ENCODE measurements at places on chromosomes 13 and 19.

- no peak for DNase-seq
These were observed 22.4 kb downstream of the LRCH1 start for GRCh38 chr13:46575301-46575771.

GRCh38 chr19:31975461-31975860 is 369.9 kb upstream of the ZNF507 start:
- DNase-seq: no peak

DNA sequence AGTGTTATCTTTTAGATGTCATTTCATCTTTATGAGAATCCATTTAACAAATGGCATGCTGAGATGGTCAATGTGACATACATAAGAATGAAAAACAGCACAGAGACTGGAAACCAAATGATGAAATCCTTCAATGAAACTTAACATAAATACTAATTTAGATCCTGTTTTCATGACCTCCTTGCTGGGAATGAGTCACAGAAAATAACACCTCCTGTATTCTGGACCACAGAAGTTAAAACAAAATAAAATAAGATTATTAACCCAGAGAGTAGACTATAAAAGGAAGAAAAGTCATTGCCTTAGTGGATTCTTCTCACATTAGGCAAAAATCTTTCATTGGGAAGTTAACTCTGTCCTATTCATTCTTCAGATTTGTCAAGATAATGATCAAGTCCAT is 1.6 kb downstream of the DIAPH3 start:
- peak; percentile 22 for DNase-seq

DNA sequence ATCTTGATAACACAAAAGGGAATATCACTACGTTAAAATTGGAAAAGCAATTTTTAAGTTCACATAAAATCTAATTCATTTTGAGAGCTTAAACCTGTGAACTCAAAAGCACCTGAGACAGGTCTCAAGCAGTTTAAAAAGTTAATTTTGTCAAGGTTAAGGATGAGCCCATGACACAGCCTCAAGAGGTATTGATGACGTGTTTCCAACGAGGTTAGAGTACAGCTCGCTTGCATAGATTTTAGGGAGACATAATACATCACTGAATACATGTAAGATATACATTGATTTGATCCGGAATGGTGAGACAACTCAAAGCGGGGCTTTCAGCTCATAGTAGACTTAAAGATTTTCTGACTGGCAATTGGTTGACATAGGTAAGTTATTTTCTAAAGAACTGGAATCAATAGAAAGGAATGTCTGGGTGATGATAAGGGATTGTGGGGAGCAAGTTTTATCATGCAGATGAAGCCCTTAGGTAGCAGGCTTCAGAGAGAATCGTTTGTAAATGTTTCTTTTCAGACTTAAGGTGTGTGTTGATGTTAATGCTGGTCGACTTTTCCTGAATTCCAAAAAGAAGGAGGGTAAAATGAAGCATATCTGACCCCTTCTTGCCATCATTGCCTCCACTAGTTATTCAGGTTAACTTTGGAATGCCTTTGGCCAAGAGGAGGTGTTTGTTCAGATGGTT is 2890.6 kb downstream of the PCDH9 start:
- DNase-seq: no peak

- no peak for DNase-seq
These were observed 19.0 kb upstream of the XPO4 start for GRCh38 chr13:20921572-20921971.

DNA sequence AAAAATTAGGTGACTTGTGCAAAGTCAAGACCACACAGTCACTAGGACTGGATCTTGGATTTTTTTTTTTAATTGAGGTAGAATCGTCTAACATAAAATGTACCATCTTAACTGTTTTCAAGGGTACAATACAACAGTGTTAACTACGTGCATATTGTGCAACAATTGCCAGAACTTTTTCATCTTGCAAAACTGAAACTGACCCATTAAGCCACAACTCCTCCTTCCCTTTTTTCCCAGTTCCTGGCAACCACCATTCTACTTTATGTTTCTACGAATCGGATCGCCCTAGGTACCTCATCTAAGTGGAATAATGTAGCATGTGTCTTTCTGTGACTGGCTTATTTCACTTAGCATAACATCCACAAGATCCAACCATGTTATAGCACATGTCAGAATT is 37.5 kb upstream of the POMP start:
- DNase-seq: no peak

- no peak for DNase-seq
These were observed 9.5 kb downstream of the FCGBP start for GRCh38 chr19:39924952-39925351.

- DNase-seq: no peak
These were observed 25.4 kb downstream of the SERP2 start for GRCh38 chr13:44399074-44399473.

- no peak for DNase-seq
These were observed at the start of gene NLRP5 for GRCh38 chr19:55986487-55986886. NLRP5 (plus strand) TSS chr19:55986775.

DNA sequence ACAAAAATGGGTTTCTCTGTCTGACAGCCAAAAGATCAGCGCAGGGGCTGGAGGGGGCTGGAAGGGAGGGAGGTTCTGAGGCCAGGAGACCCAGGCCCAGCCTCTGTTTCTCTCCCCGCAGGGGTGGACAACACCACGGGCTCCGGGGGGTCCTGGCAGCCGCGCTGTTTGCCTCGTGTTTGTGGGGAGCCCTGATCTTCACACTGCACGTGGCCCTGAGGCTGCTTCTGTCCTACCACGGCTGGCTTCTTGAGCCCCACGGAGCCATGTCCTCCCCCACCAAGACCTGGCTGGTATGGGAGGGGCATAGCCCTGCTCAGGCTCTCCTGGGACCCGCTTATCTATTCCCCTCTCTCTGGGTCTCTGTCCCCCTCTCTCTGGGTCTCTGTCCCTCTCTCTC is 9.6 kb downstream of the CPT1C start:
- no peak for DNase-seq

- DNase-seq: no peak
These were observed 277.7 kb downstream of the SLC7A1 start for GRCh38 chr13:29317828-29318227.

- no peak for DNase-seq
These were observed 69.0 kb downstream of the COL4A2 start for GRCh38 chr13:110376120-110376519.

- no peak for DNase-seq
These were observed 6.6 kb upstream of the S1PR2 start for GRCh38 chr19:10237702-10238101.

DNA sequence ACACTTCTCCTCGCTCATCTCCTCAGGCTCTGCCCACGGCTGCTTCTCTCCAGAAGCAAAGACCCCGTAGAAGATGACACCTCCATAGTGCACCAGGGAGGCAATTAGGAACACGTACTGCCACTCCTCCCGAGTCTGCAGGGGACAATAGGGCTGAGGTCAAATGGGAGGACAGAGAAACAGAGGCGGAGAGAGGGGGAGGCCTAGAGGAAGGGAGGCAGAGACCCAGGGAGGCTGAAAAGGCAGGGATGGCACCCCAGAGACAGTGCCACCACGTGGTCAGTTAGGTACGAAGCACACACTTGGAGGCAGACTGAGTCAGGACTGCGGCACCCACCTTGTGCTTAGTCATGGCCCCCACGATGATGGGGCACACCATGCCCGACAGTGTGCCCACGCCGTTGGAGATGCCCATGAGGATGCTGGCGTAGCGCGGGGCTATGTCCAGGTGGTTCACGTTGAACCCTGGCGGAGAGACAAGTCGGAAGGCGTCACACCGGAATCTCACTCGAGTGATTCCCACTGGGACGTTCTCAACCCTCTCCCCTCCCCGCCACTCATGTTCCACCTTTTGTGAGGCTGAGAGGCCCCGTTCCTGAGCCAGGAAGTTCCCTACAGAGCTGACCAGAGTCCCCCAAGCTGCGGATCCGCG is 5.6 kb downstream of the GFY start:
- DNase-seq: no peak

DNA sequence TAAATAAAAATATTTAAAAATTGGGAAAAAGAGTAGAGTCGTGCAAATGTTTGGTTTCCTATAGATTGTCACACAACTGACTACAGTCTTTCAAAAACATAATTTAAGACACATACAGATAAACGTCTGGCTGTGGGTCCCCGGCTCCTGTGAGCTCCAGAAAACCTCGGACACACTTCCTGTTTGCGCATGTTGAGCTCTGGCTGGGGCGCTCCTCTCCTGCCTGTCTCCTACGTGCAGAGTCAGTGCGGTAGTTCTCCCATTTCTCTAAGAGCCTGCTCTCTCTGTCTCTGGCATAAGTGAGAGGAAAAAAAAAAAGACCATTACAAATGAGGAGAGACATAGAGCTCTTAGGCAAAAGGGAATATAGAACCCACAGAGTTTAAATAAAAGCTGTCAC is 128.2 kb upstream of the OBI1 start:
- DNase-seq: no peak

- DNase-seq: peak; percentile 66
These were observed 212.9 kb upstream of the SERP2 start for GRCh38 chr13:44160591-44161191.

DNA sequence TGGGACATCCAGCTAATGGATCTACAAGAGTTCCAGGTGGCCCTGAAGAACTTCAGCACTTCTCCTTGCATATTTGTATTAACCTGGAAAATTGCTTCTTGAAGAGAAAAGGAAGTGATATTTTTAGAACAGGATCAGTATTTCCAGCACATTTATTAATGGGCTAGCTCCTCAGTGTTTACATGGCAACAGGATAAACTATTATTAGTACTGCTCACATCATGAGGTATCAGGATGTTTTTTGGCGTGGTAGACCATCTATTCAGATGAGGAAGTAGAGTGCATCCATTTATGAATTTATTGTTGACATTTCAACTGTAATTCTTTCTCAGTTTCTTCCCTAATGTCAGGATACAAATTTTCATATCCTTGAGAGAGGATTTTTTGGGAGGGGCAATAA is 144.4 kb downstream of the KCNRG start:
- no peak for DNase-seq

- DNase-seq: no peak
These were observed 43.2 kb upstream of the RANBP3 start for GRCh38 chr19:6020972-6021805.

DNA sequence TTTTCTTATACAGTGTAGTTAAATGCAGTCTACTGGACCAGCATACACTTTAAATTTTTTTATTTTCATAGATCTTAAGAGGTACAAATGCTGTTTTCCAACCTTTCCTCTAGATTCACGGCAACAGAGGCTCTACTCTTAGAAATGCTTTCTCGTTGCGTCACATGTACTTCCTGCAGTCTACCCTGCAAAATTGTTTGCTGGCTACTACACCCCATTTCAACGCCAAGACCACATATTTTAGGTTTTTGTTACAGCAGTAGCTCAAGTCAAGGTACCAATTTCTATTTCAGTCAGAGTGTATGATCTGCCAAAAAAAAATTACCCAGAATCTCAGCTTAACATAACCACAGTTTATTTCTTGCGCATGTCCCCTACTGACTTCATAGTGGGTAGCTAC is 94.1 kb downstream of the TNFSF13B start:
- no peak for DNase-seq

GRCh38 chr19:12092956-12093355 is 28.4 kb downstream of the ZNF844 start:
- peak; percentile 31 for DNase-seq

DNA sequence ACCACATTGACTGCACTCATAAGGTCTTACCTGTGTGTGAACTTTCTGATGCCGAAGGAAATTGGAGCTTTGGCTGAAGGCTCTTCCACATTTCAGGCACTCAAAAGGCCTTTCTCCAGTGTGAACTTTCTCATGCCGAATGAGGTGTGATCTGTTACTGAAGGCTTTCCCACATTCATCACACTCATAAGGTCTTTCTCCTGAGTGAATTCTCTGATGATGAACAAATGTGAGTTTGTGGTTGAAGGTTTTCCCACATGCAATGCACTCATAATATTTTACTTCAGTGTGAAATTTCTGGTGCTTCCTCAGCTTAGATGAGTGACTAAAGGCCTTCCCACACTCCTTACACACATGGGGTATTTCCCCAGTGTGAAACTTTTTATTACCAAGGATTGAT is 5.7 kb downstream of the ZNF132 start:
- peak; percentile 18 for DNase-seq

DNA sequence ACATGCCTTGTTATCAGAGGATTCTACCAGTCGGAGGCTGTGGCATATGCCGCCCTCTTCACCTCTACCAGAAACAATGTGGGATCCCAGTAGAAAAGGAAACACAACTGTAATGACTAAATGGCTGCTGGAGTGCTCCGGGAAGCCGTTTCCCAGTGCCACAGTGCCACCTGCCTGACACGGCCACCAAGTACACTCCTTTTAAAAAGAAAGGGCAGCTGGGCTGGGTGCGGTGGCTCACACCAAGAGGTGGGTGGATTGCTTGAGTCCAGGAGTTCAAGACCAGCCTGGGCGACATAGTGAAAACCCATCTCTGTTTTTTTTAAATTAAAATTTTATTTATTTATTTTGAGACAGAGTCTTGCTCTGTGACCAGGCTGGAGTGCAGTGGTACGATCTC is 67.3 kb downstream of the TRPM4 start:
- peak; percentile 76 for DNase-seq

DNA sequence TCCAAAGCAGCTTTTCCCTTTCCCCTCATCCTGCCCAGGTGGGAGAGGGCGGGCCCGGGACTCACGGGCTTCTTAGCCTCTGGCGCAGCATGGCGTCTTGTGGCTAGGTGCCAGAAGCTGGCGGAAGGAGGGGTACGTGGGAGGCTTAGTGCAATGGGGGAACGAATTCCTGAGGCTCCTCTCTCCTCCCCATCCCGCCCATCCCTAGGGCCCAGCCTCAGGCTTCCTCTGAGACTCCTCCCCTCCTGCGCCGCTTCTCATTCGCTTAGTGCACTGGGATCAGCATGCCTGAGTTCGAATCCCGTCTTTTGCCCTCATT is 297.8 kb downstream of the ZNF536 start:
- no peak for DNase-seq

- no peak for DNase-seq
These were observed 614.4 kb upstream of the PCDH9 start for GRCh38 chr13:67844574-67844973.

DNA sequence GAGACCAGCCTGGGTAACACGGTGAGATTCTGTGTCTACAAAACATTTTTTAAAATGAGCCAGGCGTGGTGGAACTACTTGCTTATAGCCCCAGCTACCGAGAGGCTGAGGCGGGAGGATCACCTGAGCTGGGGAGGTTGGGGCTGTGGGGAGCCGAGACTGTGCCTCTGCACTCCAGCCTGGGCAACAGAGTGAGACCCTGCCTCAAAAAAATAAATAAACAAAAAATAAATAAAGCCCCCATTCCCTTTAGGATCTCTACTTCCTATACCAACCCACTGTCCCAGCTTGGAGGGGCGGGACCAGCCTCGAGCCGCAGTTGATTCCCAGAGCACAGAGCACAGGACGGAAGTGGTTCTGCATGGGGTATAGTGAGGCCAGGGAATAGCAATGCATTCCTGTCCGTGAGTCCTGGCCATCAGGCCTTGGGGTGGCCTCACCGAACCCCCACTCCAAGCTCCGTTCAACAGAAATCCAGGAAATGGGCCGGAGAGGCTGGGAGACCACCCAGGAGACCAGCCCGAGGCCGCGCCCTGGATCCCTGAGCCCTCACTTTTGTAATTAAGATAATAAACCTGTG is 4.9 kb upstream of the PTBP1 start:
- DNase-seq: no peak

Data from M059J (cell line).